Muscle of back (tissue), 13 donors: ENCODE measurements at places on chromosomes 13 and 19.

GRCh38 chr19:36838784-36839324, 667 bp upstream of the ZNF790 start:
- no peak for DNase-seq

DNA sequence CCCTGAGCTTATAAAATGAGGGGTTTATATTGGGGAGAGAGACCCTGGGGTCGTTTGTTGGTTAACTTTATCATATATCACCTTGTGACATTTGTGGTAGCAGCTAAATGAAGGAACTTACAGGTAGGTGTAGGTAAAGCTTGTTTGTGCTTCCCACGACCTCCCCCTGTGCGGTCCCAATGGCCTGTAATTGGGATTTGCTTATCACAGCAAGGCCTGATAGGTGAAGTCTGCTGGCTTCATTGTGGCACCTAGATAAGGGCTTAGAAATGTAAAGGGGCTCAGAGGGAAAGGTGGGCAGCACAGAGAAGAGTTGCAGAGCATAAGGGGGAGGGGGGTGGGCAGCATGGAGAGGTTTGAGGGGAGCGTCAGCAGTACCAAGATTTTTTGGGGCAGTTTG, 35.5 kb upstream of the MLNR start:
- DNase-seq: no peak

DNA sequence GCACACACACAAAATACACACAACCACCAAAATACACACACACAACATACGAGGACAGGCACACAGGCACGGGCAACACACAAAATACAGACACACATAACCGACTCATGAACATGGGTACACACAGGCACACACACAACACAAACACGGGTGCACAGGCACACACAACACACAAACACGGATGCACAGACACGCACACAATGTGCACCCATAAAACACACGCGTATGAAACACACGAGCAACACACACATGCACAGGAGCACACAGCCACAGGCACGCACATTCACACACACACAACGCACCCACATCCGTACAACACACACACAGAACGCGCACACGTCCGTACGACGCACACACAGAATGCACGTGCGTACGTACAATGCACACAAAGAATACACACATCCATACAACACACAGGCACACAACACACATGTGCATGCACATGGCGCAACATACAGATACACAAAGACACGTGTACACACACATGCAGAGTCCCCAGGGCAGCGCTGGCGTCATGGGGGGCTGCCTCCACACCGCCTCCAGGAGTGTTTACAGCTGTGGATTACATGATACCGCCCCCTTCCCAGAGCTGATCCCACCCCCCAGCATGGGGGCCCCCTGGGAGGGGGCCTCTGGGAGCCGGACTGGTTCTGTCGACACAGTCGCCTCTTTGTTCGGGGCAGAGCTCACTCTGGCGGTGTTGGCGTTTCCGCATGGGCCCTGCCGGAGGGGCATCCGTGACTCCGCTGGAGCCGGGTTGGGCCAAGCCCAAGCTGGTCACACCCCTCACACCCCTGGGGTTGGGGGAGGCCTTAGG, 2.9 kb downstream of the SBNO2 start:
- no peak for DNase-seq

DNA sequence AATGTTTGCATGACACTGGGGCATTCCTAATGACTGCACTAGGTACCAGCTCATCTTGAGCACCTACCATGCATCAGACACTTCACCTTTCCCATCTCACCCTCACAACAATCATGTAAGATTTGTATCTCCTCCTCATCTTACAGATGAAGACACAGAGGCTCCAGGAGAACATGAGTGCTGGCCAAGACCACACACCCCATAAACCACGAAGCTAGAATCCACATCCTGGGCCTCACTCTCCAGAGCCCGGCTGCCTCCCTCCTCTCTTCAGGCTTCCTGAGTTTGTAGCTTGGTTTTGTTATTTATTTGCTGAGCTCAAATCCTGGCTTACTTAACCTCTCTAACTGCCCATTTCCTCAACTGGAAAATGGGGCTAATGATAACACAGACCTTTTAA, 25.9 kb downstream of the FAM216B start:
- DNase-seq: no peak

DNA sequence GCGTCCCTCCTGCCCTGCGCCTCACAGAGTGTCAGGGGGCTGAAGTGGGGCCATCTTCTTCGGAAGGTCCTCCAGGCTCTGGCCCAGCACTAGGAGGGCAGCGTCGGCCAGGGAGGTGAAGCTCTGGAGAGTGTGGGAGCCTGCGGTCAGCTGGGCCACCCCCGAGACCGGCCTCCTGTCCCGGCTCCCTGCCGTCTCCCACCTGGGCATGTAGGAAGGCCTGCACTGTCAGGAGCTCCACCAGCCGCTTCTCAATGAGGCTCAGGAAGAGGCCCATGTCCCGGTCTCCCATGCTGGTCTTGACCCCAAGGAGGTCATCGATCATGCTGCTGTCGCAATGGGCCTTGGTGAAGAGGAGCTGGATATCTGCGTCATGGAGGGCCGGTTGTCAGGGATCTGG, 27.4 kb upstream of the EMP3 start:
- no peak for DNase-seq

- peak; percentile 31 for DNase-seq
Measured at GRCh38 chr13:104553186-104553585, 1487.0 kb upstream of the SLC10A2 start.

GRCh38 chr13:65826657-65827056, 1403.5 kb downstream of the PCDH9 start:
- no peak for DNase-seq

DNA sequence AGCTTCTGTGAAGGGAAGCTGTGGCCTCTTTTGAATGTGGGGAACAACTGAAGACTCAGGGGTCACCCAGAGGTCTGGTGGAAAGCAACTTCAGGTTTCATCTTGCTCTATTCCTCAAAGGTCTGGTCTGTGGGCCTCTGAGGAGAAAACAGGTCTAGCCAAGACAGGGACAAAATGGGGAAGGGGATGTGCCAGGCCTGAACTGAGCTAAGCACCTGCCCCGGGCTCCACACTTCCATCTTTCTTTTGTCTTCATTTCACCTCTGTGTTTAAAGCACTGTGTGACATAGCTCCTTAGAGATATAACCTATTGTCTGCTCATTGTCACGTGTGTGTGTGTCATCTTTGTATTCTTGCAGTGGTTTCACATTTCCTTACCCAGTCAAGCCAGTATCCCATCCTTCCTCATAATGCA, 19.9 kb upstream of the GDF15 start:
- no peak for DNase-seq

DNA sequence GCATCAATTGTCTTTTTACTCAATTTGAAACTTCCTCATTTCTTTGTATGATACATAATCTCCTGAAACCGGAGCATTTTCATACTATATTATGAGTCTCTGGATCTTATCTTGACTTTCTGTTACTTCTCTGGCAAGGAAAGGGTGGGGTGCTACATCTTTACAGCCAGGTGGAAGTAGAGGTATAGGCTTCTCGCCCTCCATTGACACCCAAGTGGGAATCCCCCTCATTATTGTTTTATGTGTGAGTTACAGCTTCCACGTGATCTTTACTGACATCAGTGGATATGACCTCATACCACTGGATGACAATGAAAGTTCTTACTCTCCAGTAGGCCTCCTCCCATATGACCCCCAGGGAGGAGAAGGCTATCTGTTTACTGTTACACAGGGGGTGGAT, 262.1 kb upstream of the DACH1 start:
- DNase-seq: no peak

GRCh38 chr19:50377517-50377916, 1.3 kb downstream of the NR1H2 start:
- DNase-seq: no peak

DNA sequence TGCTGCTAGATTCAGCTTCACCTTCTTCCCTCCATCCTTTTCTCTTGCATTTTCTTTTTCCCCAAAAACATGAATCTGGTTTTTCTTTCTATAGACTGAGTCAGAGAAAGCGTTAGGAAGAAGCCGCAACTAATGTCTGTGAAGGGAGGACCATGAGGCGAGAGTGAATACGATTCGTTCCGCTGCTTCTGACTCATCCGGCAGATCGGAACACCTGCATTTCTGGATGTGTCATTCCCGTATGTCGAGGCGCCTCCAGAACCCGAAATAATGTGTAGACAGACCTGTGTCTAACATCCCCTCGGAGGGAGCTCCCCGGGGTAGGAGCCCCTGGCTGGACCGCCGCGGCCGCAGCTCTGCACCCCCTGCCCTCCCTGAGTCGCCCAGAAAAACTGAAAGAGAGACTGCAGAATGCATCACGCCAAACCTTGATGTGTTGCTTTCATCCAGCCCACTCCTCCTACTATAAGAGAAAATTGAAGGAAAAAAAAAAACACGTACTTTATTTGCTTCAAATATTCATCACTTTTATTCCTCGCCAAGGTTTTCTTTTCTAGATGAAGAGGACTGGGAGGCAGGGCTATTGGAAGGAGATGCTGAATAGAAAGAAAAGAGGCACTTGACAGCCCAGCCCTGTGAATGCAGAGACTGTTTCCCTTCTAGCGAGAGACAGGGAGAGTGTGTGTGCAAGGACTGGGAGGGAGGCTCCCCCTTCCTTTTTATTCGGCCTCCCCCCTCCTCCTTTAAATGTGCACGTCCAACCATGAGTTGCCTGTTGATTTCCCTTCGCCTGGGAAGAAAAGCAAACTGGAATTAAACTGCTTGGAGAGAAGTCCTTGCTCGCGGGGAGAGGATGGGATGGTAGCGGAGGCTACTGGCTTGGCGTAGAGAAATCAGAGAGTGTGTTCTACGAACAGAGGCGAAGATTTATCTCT, 616 bp upstream of the PCDH17 start:
- peak; percentile 62 for DNase-seq

GRCh38 chr19:35430409-35431144, 17.5 kb upstream of the FFAR2 start:
- no peak for DNase-seq

DNA sequence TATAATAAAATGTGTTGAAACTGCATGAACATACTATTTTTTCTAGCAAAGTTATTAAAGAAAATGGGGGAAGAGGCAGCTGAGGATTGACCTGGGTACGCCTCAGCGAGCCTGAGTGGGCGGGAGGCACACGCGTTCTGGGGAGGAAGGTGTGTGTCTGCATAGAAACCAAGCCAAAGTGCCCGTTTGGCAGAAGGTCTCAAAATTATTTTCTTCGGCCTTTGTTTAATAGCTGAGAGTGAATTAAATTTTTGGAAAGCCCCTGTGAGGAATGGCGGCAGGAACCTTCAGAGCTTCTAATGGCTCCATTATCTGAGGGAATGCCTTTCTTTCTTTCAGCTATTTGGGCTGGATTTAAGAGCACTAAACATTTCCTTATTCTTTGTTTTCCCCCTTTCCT, 5.2 kb downstream of the ZIC2 start:
- DNase-seq: peak; percentile 57

DNA sequence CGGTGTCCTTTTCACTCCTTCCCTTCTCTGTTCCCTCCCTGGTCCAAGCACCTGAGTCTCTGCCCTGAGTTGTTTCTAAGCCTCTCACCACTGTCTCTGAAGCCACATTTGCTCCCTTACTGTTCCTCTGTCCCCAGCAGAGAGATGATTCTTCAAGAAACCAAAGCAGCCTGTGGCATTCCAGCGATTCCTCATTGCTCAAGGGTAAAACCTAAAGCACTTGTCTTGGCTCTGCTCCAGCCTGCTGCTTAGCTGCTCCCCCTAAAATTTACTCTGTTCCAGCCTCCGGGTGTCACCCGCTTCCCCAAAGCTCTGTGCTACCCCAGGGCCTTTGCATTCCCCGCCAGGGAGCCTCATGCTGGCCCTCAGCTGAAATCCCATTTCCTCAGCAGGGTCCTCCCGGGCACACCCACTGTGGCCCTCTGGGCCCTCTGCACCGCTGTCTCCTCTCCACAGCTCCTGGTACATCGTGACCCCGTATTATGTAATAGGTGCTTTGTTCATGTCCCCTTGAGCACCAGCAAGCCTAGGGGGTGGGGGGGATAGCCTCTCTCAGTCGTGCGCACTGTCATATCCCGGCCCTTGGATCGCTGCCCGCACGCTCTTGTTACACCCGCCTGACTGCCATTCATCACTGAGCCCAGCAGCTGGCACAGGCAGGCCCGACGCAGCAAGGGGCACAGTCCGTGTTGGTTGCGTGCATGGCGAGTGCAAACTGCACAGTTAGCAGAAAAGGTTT, 15.8 kb downstream of the TECR start:
- DNase-seq: peak; percentile 83

DNA sequence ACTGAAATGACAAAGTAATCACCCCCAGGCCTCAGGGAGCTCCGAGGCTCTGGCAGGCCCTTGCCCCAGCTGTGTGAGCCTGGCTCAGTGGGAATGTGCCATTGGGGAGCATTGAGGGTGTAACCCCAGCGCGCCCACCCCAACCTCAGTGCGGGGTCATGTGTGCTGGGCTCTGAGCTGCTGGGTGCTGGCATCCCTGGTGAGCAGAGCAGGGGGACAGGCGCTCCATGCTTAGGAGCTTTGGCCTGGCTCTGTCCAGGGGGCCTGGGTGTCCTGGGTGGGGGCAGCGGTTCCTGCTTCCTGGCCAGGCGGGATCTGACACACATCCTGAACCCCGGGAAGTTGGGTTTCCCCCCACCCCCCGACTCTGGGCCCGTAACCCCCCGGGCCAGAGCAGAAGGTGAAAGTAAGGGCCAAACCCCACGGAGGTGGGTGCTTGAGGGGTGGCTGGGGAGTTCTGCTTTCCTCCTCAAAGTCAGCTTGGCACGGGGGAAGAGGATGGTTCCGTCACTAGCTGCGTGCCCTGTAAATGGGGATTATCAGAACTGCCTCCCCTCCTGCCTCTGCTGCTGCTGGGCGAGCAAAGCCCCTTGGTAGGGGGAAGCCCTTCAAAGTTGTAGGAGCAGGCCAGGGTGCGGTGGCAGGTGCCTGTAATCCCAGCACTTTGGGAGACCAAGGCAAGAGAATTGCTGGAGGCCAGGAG, 1.7 kb downstream of the LRP3 start:
- no peak for DNase-seq

DNA sequence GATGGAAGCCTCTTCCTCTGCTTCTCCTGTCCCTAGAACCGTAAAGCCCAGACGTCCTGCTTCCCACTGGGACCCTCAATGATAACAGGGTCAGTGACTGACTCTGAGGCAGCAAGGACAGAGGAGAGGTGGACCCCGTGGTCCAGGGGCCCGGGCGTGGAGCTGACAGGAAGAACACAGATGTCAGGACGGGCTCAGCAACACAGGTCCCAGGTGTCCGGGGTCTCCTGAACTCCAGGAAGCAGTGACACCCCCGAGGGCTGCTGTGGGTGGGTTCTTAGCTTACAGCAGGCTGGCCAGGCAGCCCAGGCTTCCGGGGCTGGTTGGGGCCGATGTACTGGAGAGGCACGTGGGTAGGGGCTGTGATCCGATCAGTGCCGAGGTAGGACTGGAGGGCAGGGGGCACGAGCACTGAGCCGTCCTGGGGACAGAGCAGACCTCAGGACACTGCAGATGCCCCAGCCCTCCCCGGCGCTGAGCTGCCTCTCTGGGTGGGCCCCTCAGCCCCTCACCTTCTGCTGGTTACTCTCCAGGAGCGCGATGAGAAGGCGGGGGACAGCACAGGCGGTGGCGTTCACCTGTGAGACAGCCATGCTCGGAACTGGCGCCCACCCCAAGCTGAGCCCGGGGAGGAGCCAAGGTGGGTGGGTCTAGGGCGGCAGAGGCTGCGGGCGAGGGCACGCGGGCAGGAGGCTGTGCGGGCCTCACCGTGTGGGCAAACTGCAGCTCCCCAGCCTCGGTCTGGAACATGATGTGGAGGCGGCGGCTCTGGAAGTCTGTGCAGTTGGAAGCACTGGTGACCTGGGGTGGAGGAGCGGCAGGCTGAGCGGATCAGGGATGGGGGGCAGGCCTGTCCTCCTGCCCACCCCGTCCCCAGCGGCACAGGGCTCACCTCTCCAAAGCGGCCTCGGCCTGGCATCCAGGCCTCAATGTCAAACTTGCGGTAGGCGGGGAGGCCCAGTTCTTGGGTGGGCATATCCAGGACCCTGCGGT, 3.6 kb upstream of the CCER2 start:
- DNase-seq: no peak

- no peak for DNase-seq
Measured at GRCh38 chr13:104843401-104843800, 1692.1 kb downstream of the EFNB2 start.
